Fibroblast of skin of abdomen (primary cell): ENCODE measurements at places on chromosomes 1 and 21.

DNA sequence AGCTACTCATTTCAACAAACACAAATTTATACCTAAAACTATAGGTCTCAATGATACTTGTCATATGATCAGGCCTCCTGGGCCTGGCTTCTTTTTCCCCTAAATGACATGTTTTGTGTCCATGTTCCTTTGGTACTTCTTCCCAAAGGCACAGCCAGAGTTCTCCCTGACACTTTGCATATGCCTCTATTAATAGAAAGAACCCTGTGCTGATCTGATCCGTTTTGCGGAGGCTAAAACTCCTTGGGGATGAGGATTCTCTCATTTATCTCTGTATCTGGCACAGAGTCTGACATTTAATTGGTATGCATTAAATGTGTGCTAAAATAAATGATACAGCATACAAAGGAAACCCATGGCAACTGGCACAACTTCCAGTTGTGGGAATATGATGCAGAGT lies 11.5 kb downstream of the ATPAF1 start:
- no peak for DNase-seq

- peak; percentile 38 for DNase-seq
These were observed 36.0 kb downstream of the CAPN2 start for GRCh38 chr1:223748405-223748772.

DNA sequence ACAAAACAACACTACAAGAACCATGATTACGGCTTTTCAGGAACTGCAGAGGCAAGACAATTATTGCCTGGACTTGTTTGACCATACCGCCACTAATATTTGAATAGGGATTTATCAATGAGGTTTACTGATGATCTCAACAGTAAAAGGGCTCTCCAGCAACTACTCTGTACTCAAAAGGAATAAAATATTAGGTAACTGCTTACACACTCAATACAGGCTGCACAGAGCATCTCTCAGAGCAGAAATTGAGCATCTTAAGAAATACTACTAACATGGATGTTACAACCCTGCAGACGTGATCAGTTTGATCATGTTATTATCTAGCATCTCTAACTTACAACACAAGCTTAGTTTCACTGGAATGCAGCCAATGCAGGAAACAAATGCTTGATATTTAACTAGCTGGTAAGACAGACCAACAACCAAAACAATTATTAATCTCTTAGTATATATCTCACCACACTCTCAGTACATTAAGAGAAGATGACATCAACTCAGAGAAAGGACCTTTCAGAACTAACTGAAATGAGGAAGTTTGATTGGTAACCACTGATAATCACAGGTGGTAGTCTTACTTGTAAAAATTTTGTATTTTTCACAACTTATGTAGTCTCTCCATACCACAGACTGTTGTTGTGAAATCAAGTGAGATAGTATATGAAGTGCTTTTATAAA lies 52.2 kb downstream of the PUM1 start:
- no peak for DNase-seq

DNA sequence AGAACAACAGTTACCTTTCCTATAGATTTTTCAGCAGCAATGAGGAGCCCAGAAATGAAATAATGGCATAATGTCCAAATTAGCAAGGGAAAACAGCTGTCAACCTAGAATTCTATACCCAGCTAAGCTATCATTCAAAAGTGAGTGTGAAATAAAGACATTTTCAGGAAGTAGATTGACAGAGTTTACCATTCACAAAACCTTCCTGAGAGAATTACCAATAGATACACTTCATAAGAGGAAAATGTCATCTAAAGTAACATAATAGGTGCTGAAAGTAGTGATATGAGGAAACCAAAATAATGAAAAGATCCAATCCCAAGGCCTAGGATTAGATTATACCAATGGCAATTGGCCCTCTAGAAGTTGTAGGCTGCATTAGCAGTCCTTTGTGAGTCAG lies 34.6 kb downstream of the OBSCN start:
- no peak for DNase-seq

- peak; percentile 28 for DNase-seq
These were observed 865.1 kb upstream of the ADAMTS5 start for GRCh38 chr21:27831816-27832569.

DNA sequence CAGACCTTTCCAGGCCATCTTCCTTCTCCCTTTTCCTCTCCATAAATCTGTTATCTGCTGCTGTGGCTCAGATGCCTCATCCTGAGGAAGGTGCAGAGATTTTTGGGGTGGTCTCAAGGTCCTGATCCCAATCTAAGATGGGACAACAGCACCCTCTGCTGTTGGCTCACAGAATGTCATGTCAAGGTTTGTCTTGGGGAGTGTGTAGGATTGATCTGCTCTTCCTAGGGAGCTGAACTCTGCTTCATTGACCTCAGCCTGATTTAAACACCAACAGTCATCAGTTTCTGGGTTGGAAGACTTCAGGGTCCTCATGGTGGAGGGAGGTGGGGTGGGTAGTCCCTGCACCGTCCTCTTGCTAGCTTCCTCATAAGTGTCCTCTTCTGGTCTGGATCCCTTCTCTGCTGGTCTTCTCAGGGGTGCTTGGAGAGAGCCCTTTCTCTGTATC lies 62.8 kb upstream of the LAX1 start:
- DNase-seq = peak; percentile 50
